ENCODE measurements at places on chromosomes 6 and 20.

GRCh38 chr6:111565326-111566221 is 40.1 kb downstream of the TRAF3IP2 start:
- no peak for DNase-seq

- DNase-seq, result no peak
These were observed 91.7 kb upstream of the KCNQ5 start for GRCh38 chr6:72530152-72530551.

DNA sequence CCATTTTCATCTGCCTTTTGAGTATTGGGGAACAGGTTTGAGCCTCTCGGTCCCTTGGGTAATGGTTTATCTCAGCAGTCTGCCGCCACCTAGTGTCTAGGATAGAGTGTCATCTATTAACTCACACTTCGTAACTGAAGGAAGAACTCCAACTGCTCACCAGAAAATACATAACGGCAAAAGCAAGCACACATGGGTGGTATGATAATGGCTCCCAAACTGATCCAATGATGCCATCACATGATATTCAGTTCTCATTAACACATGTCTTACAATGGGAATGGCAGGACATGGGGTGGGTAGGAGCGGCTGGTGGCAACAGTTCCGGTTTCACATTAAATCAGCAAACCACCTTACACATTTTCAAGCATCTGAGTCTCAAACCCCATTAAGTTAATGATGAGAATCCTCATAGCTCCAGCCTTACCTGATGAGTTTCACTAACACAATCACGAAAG is 110.7 kb upstream of the PHACTR1 start:
- no peak for DNase-seq

DNA sequence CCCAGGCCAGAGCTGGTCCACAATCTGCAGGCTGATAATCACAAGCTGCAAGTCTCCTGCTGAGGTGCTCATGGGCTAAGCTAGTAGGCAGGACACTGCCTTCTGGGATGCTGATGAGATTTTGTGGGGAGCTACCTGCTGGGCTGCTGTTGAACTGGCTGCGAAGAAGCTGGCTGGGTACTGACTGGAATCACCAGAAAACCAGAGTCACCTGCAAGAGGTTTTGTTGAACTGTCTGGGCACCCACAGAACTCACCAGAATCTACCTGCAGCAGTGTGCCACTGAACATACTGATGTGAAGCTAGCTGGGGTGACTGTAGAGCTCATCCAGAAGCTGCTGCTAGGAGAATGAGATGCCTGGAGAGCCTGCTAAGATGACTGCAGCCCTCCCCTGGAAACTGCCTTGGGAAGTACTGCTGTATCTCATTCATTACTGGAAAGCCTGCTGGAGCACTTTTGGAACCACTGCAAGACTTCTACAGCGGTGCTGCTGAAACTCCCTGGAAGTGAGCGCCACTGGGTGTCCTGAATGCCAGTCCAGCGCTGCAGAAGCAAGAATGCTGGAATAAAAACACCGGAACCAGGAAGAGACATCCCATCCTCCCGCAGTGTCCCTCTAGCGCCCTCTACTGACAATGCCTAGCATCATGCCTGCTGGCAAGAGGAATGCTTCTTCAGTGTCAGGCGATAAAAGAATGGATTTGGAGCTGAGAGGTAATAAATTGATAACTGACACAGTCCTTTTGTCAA is 64.9 kb upstream of the ARHGAP18 start:
- DNase-seq, result peak; percentile 44

DNA sequence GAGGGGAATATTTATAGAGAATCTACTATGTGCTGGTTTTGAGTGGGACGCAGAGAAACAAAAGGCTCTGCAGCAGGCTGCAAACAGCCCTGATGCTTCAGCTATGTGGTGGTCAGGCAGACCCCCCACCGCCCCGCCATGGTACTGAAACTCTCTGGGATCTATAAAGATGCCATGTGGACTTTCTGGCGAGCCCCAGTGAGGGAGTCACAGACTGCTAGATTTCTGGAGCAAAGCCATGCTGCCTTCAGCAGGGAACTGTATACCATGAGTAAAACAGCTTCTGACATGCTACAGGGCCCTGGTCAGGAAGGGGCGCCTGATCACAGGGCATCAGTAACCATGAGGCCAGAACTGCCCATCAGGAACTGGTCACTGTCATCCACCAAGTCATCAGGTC is 19.2 kb upstream of the BPIFB1 start:
- DNase-seq, result no peak

DNA sequence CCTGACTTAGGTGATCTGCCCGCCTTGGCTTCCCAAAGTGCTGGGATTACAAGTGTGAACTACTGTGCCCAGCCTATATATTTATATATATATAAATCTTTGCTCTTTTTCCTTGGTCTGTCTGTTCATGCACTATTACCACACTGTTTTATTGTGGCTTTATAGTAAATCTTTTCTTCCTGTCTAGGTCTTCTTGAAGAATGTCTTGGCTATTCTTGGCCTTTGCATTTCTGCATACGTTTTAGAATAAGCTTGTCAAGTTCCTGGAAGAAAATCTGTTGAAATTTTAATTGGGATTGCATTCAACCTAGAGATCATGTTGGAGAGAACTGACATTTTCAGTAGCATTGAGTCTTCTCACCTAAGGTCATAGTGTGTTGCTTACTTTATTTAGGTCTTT is 37.1 kb downstream of the MYO6 start:
- DNase-seq, result no peak

Data from caudate nucleus (tissue), 63 donors.